ENCODE measurements at places on chromosomes 1 and 21.
A peak's percentile ranks its signal among the peaks of the same experiment; 100 is the strongest.

DNA sequence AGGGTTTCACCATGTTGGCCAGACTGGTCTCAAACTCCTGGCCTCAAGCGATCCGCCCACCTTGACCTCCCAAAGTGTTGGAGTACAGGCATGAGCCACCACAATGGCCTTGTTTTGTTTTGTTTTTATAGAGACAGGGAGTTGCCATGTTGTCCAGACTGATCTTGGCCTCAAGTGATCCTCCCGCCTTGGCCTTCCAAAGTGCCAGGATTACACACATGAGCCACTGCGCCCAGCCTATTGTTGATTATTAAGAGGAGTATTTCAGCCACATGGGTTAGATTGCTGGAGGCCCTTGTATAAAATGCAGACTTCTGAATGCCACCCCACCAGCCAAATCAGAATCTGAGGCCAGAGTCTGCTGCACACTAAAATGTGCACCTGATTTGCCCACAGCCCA, 57.2 kb upstream of the ANGPTL1 start:
- DNase-seq: no peak

DNA sequence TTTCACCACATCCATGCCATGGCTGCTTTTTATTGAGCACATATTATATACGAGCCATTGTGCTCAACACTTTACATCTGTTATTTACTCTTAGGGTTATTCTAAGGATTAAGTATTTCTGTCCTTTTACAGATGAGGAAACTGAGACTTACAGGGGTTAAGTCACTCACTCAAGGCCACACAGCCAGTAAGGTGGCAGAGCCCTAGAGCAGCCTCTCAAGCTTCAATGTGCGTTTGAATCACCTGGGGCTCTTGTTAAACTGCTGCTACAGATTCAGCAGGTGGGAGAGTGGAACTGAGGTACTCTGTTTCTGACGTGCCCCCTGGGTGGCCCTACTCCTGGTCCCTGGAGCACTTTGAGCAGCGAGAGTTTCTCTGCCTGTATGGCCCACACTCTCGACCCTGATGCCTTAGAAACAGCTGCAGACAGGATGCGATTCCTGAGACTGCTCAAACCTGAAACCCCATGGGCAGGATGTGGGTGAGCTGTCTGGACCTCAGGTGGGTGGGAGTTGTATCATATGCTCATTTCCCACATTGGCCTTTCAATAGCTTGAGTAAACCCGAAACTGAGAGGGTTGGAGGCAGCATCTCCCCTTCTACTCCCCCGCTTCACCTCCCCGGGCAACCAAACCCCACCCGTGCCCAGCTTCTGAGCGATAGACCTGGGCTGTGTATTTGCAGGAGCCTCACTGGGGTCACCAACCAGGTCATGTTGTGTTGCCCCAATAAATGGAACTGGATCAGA, 59.3 kb downstream of the MAN1C1 start:
- DNase-seq: no peak

DNA sequence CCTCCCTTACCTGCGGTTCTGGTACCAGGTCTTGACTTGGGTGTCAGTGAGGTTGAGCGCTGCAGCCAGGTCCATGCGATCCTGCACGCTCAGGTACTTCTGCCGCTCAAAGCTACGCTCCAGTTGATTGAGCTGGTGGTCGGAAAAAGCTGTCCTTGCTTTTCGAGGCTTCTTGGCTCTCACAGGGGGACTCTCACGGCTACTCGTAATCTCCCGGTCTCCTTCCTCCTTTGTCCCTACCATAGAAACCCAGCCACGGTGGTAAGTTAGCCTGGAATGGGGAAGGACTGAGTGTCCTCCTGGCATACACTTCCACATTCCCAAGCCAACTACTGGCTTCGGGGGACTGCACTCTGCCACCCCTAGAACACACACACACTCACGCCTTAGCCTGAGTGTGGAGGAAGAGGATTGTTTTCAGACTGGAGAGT, 2.6 kb downstream of the BARHL2 start:
- no peak for DNase-seq

DNA sequence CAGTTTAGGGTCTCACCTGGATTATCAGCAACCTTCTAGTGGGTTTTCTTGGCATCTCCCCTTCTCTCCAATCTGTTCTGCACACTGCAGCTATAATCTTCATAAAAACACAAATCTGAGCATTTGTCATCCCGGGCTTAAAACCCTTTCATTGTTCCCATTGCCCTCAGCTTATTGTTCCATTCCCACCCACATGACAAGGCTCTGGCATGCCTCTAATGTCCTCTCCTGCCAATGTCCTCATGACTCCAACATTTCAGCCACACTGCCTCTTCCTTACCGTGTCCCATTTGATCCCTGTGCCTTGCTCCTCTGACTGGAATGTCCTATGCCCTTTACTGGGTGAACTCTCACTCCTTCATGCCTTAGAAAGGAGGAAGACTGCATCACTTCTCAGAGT, 7.5 kb upstream of the DPH2 start:
- DNase-seq: no peak

DNA sequence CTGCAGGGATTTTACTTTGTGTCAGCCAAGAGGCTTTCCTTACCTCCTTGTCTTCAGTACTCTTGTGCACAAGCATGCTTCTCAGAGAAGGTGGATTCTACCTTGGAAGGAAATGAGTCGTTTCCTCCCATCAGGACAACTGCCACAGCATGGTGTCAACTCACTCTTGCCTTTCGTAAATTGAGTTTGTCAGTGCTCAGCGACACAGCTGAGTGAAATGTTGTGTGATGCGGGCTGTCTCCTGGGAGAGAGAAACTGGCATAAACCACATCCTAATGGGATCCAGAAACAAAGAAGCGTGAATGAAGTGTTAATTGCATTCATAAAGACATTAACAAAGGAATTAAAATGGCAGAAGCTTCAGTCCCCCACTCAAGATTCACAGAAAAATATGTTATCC, 51.5 kb upstream of the SLC22A15 start:
- no peak for DNase-seq

DNA sequence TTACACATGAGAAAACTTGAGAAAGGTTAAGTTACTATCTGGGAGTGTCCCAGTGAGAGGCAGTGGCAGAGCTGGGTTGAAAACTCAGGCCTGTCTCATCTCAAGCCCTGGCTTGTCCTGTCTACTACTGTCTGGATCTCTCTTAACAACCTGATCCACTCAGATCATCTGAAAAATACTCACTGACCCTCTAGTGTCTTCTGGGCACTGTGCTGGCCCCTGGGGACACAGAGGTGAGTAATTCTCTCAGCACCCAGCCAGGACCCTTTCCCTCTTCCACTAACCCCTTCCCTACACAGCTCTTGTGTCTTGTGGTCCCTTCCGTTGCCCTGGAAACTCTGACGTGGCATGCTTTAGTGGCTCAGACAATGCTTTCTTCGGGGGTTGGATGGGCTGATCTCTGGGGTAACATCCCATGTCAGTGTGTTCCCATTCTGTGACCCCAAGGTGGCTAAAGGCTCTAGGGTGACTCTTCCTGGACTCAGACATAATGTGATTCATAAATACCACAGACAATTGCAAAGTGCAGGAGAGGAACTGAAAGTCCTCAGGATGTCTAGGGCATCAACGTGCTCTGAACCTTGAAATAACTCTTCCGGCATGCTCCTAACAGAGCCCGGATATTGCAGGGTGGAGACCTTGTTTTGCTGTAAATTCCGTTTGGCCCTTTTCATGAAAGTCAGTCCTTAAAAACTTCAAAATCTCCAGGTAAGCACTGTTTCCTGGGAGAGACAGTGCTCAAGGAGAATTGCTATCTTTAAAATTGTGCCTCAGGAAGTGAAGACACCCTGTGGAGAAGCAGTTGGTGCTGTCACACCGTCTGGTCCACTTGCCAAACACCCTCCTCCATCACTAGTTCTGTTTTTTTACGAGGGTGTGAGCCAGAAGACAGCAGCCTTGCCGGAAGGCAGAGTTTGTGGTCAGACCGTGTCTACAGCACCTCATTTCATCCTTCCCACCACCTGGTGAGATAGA, 4.0 kb downstream of the SHISAL2A start:
- no peak for DNase-seq

DNA sequence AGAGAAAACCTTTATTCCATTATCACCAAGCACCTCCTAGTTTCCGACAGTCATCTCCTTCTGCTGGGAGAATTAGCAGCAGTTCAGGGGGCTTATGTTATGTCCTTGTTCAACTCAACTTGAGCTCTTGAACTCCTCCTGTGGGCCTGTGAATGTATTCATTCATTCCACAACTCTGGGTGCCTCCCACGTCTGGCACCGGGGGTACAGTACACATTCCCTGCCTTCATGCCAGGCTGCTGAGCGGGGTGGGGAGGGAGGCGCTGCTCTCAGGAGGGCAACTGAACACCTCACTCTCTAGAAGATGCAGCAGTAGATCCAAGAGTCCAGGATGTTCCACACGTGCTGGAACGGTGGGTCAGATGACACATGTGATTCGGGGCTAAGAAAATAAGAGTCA, 4.3 kb upstream of the MX2 start:
- DNase-seq: no peak

DNA sequence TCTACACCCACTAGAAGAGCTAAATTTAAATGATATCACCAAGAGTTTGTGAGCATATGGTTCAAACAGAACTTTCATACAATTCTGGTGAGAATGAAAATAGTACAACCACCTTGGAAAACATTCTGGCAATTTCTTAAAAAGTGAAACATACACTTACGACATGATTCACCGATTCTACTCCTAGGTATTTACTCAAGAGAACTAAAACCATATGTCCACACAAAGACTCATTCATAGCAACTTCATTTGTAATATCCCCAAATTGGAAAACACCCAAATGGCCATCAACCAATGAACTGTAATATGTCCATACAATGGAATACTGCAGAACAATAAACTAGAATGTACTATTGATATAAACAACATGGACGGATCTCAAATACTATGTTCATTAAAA, 51.2 kb upstream of the ADAM30 start:
- DNase-seq: peak; percentile 76
